ENCODE measurements at places on chromosomes 3 and 15.

DNA sequence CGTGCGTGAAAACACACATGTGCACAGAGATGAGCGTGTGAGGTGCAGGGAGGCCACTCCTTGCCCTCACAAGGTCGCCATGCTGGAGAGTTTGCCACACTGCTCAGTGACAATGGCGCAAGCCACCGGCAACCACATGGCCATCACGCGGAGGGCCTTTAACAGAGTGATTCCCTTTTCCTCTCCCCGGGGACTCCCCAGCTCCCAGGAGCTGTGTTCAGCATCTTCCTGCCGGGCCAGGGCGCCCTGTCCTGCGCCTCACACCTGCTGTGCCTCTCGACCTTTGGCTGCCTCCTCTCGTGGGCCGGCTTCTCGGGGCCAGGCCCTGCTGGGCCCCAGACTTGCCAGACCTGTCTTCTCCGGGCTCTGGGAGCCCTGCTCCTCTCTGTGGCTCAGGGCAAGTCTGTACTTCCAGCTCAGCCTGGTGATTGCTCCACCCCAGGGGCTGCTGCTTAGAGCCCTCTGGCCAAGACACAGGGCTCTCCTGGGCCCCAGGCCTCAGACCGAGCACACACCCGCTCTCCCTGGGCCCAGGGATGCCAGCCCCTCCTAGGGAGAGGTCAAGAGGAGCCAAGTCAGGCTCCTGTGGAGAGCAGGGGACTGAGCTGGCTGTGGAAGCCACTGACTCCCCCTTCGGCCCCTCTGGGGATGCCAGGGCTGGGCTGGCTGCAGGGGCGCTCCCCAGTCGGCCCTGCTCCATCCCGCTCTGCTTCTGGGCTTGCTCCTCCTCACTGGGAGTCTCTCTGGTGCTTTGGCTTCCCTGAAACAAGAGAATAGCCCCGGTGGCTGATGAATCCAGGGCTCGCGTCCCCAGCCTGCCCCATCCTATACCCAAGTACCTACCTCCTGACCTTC, 5.6 kb downstream of the CCDC9B start:
- DNase-seq = peak; percentile 92

DNA sequence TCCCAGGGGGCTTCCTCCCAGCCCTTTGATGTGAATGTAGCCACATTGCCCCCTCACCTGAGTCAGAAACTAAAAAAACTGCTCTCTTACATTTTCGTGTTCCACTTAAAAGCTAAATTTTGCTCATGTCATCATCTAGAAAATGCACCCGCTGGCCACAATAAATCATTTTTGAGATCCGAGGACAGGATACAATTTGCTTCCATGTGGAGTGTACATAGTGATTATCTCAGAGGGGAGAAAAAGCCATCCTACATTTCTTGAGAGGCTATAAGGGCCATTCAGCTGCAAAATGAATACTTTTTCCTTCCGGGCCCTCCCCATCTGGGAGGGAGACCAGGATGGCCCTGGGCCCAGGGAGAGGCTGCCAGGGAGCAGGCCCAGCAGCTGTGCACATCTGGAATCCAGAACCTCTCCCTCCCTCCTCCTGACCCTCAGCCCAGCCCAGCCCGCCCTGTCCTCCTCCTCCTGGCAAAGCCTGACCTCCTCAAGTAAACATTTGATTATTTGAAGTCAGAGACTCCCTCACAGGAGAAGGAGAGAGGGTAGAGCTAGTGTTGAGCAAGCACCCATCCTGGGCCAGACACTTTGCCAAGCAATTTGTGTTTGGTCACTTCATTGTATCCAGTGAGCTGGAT, 59.1 kb downstream of the CORO2B start:
- DNase-seq = no peak

DNA sequence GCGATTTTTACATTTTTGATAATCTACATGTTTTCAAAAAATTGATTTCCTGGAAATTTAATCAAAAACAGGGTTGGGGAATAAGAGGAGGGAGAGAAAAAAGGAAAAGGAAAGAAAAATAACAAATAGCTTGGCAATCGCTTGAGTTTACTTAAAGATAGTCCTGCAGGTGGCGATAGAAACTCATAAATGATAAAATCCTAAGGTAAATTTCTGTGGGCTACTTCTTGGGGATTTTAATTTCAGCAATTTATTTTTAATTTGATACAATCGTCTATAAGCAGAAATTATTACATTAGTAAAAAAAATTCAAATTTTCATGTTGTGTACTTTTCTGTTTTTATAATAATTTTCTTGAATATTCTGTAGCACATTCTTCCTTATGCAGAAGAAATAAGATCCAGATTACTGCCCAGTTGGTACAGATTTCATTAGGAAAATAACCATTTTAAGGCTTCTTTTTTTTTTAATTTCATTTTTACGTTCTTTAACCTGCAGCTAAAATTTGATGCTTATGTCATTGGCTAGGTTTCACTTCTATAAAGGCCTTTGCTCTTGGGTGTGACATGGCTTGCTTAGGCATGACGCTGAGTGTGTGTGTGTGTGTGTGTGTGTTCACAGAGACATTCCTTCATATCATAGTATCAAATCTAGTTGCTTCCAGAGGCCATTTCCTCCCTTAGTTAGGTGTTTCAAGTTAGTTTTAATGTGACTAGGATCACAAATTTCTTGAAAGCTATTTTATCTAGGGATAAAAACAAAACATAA, 181.8 kb downstream of the MCTP2 start:
- peak; percentile 4 for DNase-seq

- no peak for DNase-seq
Measured at GRCh38 chr15:77547801-77548588, 84.7 kb downstream of the LINGO1 start.

GRCh38 chr15:50244959-50245624, 20.4 kb downstream of the HDC start:
- DNase-seq = no peak

DNA sequence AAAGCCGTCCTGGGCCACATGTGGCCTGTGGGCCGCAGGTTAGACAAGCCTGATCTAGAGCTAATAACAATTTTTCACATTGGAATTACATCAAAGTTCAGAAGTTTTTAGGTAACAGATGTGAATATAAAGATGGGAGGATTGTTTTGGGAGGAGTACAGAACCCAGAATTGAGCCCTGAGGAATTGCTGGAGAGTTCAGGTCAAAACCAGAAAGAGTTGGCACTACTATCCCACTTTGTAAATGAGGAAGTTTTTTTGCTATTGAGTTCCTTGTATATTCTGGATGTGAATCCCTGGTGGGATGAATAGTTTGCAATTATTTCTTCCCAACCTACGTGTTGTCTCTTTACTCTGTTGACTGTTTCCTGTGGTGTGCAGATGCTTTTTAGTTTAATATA, 109.5 kb upstream of the LIPC start:
- no peak for DNase-seq

GRCh38 chr15:63157891-63158431, 684 bp upstream of the RPS27L start:
- DNase-seq = peak; percentile 20

DNA sequence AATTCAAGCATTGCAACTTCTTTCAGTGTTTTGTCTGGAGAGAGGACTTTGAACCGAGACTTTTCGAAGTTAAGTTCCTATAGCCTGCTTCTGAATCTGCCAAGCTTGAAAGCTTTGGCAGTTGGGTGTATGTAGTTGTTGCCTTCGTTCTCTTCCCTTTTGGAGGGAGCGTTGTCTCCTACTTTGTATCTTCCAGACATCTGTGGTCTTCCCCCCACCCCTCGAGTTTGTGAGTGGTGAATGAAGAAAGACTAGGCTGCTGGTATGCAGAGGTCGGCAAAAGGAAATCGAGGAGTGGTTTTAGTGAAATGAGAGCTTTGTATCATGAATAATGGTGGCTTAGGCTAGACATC, 1.3 kb downstream of the CTNNB1 start:
- DNase-seq = peak; percentile 35

GRCh38 chr15:75177360-75178071, 24.2 kb upstream of the C15orf39 start:
- DNase-seq = no peak

DNA sequence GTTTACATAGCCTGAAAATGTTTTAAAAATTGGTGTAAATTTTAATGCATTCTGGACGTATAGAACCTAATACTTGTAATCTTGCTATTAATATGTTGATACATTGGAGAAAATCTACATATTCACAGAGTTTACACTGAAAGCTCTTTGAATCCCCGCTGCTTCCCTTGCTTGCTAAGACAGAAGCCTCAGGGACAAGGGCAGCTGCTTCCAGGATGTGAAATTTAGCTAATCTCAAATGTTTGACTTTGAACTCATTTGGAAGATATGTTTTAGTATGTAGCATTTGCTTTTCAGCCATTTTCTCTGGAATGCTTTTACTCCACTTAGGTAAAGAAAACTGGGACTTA, 172.0 kb downstream of the RBMS3 start:
- no peak for DNase-seq

DNA sequence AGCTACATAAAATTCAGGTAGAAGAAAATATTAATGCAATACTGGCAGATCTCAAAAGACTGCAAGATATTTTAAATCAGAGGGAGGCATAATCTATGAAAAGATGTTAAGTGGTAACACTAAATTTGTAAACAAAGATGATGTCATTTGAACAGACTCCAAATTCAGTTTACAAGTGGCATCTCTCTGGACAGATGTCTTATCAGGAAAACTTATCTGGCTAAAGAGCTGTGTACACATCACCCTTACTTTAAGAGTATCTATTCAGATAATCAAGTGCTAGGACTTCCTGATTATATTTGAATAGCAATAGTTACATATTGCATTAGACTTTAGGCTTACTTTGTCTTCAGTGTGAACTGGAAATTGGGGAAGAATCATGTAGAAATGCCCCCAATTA, 231.5 kb downstream of the WDR72 start:
- no peak for DNase-seq

DNA sequence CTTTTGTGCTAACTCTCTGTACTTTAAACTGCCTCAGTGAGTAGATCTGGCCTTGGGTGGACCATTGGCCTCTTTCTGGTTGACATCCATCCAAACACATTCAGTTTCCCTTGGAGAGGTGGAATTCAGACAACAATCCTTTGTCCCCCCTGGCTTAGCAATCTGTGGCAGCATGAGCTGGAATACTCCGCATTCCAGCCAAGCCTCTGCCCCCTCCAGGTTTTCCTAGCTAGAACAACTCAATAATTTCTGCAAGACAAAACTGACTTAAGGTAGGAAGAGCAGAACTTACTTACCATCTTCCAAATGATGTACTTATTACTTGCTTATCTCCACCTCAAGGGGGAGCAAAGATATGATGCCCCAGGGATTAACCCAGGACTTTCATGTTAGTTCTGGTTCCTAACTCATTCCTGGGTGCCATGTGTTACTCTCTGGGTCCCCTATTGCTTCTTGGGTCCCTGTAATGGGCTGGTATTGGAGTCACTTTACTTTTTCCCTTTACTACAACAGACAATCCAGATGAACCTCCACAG, 21.8 kb upstream of the IL16 start:
- no peak for DNase-seq

- DNase-seq = no peak
Measured at GRCh38 chr3:104855702-104856101, 511.0 kb upstream of the ALCAM start.

DNA sequence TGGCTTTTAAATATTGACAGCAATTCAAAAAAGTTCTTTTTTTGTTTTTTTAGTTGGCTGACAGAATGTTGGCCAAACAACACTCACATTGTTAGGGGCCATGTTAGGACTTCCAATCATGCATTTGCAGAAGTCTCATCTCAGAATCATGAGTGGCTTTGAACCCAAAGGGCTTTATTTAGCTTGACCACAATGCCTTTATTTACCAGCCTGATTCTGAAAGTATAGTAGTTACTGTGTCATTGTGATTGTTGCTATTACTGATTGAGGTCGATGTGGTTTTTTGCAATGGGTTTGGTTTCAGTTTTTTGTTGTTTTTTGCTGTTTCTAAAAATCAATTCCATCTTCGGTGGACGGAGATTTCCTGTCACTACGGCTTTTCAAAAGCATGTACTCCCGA, 7.2 kb downstream of the GLDN start:
- no peak for DNase-seq

- DNase-seq = no peak
Measured at GRCh38 chr15:69648775-69649735, 196.4 kb downstream of the RPLP1 start.

- no peak for DNase-seq
Measured at GRCh38 chr3:154194877-154195276, 73.7 kb downstream of the ARHGEF26 start.

GRCh38 chr3:31680072-31680870, 147.5 kb downstream of the STT3B start:
- DNase-seq = no peak

DNA sequence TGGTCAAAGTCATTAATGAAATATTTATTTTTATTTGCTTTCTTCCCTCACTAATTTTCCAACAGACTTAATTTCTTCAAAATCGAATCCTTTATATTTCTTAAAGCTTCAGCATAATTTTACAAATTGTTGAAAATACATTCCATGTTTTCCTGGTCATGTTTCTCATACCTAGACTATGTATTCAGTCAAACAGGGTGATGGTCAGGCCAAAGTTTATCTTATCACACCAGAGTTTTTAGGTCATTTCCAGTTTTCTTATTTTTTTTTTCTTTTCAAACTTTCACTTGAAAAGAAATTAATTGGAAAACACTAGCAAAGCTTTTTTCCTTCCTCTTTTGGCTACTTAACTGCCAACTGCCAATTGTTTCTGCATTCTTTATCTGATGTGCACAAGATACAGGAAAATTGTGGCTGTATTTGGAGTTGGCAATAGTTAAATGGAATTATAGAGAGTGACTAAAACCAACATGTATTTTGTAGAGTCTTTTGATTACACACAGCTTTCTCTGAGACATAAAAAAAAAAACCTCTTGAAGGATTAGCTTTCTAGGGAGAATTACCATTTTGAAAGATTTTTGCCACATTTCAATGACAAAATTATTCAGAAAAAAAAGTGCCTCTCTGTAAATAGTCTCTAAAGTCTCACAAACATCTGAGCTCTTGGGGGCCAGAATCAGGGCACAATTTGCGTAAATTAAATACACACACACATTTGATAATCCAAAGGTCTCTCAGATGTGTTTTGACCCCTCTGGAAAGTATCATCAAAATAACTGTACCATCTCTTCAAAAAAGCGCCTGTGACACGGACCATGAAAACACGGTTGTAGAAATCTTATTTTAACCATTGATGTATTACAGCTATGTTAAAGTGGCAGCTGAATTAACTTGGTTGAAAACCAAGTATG, 603.2 kb upstream of the KCNMB2 start:
- no peak for DNase-seq

DNA sequence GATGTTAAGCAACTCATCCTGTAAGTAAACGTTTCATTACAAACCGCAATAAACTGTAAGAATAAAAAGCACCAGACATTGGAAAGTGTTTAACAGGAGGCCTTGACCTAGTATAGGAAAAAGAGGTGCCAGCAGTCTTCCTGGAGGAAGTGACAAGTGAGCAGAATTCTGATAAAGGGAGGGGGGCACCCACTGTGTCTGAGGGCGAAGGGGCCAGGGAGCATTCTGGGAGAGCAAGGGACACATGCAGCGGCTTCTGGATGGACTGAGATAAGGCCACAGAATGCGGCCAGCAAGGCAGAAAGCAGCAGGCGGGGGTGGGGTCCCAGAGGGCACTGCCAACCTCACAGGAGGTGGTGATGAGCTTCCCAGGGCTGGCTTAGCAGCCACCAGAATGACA, 80.2 kb downstream of the MTHFS start:
- DNase-seq = no peak

GRCh38 chr3:185081521-185081920, 71.3 kb downstream of the C3orf70 start:
- no peak for DNase-seq

Measured in T47D (cell line).